ENCODE measurements at places on chromosomes 13 and 19.

GRCh38 chr19:17784201-17785008 is 10.5 kb upstream of the B3GNT3 start:
- DNase-seq, result peak; percentile 91

DNA sequence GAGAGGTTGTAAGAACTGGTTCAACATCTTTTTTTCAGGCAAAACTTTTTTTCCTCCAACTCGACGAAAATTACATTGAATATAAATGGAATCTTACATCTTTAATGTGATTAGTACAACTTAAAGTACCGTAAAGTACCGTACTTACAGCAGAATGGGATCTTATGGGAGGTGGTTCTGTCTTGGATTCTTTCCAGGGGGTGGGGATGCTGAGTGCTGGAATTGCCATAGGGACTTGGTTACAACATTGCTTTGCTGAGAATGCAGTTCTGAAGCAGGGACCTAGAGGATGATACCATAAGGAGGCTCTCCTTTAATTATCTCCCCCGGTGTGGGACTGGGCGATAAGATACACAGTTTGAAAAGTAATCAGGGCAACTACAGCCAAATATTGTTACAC is 186.4 kb downstream of the KLF5 start:
- no peak for DNase-seq

GRCh38 chr13:95896301-95896700 is 156.9 kb downstream of the UGGT2 start:
- no peak for DNase-seq

DNA sequence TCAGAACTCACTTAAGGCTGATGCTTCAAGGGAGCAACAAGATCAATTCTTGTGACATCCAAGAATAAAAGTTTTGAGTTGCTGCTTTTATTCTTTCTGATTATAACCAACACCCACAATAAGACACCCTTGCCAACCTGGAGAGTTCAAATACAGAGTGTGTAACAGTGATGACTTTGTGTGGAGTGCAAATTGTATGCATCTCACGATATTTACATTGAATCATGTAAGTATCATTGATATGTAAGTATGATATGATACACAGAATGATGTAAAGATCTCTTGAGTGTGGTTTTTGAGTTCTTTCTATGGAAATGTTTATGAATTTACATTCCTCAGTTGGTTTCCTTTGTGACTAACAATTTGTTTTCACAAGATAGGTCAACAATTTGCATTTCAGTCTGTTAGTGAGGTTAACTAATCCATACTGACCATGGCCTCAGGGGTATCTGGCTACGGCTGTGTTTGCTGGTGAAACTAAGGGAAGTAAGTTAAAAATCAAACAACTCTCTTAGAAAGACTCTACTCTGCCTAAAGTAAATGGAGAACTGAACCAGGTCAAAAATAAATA is 12.4 kb downstream of the LHFPL6 start:
- no peak for DNase-seq

- no peak for DNase-seq
Observed at GRCh38 chr19:39342647-39343305, 555 bp downstream of the SAMD4B start.

DNA sequence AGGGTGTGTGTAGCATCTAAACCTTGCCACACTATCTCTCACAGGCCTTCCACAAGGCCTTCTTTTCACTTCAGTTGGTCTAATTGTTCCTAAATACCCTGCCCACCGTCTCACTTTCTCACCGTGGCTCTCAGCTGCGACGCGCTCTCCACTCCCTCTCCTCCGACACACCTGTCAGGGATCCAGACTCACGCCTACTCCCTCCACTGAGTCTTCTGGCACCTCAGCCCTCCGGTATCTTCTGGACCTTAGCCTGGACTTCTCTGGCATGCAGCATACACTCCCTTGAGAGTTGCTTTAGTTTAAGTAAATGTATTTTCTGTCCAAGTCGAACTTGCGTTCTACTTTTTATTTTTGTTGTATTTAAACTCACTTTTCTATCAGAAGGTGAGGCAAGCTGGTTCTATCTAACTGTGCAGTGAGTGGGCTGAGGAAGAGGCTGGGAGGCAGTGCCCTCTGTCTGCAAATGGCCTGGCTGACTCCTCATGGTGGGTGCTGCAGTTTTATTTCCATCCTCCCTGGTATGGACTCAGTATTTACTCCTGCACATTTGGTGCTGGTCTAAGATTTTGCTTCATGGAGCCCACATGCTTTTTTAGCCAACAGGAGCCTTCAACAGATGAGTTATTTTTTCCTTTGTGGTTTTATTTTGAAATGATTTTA is 28.5 kb upstream of the ARGLU1 start:
- DNase-seq, result no peak

GRCh38 chr13:50388481-50388880 is 373.2 kb downstream of the KCNRG start:
- no peak for DNase-seq

GRCh38 chr19:16118489-16119033 is 6.9 kb downstream of the RAB8A start:
- DNase-seq, result no peak

DNA sequence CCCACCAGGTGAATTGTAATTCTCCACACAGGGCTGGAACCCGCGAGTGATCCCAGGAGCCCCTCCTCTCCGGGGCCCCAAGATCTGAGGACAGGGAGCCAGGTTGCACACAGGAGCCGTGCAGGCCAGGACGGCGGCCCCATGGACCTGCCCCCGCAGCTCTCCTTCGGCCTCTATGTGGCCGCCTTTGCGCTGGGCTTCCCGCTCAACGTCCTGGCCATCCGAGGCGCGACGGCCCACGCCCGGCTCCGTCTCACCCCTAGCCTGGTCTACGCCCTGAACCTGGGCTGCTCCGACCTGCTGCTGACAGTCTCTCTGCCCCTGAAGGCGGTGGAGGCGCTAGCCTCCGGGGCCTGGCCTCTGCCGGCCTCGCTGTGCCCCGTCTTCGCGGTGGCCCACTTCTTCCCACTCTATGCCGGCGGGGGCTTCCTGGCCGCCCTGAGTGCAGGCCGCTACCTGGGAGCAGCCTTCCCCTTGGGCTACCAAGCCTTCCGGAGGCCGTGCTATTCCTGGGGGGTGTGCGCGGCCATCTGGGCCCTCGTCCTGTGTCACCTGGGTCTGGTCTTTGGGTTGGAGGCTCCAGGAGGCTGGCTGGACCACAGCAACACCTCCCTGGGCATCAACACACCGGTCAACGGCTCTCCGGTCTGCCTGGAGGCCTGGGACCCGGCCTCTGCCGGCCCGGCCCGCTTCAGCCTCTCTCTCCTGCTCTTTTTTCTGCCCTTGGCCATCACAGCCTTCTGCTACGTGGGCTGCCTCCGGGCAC is 3.9 kb downstream of the FFAR1 start:
- DNase-seq, result no peak

DNA sequence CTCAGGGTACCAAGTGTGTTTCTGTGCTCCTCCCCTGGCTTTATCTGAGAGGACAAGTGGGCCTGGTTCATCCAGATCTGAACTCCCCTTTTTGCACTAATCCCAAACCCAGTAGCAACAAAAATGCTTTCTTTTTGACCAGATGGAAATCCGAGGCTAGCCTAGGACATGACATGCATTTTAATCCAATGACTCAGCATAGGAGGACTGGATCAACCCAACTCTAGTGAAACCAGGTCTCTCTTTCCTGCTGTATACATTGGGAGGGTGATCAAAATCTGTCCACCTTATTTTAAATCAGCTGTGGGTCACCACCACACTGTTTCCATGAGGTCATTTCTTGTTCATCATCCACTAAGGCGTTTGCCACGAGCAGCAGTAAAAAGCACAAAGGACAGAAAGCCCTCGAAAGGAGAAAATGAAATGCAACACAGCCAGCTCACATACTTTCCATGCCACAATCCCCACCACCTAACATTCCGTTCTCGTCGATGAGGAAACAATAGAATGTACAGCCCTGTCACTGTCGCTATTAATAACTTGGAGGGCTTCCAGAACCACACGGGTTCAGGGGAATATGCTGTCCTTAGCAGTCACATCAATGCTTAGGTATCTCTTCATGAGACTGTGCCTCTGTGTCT is 543.0 kb downstream of the IRS2 start:
- no peak for DNase-seq

DNA sequence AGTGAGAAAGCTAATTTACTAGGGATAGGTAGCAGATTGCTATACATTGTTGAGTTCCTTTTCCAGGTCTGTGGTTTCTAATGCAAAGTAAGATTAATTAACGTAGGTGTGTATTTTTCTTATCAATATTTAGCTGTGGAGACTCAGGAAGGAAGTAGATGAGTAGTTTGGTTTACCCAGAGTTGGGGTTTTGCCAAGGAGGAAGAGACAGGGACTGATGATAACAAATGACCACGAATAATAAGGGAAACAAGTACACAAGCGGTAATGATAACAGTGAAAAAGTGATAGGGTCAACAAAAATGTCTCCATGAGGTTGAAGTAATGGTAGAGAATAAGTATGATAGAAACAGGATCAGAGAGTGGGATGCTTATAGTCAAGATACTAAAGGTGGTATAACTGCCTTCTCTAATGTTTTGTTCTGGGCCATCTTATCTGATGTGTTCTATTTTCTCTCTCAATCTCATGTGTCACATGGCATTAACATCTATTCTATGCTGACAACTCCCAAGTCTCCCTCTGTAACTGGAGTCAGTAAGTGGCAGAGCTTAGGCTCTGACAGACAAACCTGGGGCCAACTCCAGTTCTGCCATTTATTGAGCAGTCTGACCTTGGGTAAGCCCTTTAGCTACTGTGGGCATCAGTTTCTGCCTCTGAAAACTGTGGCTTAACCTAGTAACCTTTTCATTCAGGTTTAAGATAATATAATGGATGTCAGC is 8.8 kb downstream of the OBI1 start:
- DNase-seq, result no peak

All from D721Med (cell line).